ENCODE measurements at places on chromosomes 3 and 15. TPM values are rescaled to one million over a fixed set of nuclear protein-coding genes. Genes with fewer than 3 reads are reported as not detected.

- no peak for DNase-seq
Measured at GRCh38 chr15:39495871-39496840, 84.7 kb upstream of the THBS1 start.

The VPS18 gene
- total RNA-seq: 27.2 TPM

- no peak for DNase-seq
Measured at GRCh38 chr15:33115191-33115861, 79.2 kb downstream of the FMN1 start.

The PRR20G gene
- not detected for total RNA-seq

The OR4F15 gene
- total RNA-seq: not detected

GRCh38 chr3:111218615-111219014, 147.0 kb downstream of the NECTIN3 start:
- DNase-seq: no peak

GRCh38 chr3:23303601-23304217, 100.6 kb downstream of the UBE2E2 start:
- no peak for DNase-seq

- no peak for DNase-seq
Measured at GRCh38 chr15:63083541-63083940, 38.1 kb upstream of the LACTB start.

The TFDP2 gene
- 78.1 TPM for total RNA-seq

The RBM6 gene
- 36.6 TPM for total RNA-seq

- no peak for DNase-seq
Measured at GRCh38 chr15:35669021-35669420, 123.1 kb upstream of the DPH6 start.

All from epithelial cell of proximal tubule (primary cell).